ENCODE measurements at places on chromosomes 5 and 9. TPM values are rescaled to one million over a fixed set of nuclear protein-coding genes. Genes with fewer than 3 reads are reported as not detected.
A peak's percentile ranks its signal among the peaks of the same experiment; 100 is the strongest.

GRCh38 chr5:93279296-93279963 lies 301.6 kb downstream of the NR2F1-AS1 start:
- no peak for DNase-seq

DNA sequence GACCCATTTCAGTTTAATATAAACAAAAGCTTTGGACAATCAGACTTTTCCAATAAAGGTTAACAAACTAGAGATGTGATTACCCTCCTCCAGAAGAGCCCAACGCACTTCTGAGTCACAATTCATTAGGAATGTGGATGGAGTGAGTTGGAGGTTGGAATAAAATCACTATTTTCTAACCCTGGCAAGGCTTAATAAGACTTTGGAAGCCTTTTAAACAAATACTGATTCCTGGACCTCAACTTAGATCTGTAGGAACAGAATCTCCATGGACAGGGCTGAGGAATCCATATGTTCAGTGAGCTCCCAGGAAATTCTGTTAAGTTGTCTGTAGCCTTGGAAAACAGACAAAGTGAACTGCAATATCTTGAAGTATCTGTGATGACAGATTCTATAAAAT lies 233.5 kb upstream of the ELL2 start:
- DNase-seq, result no peak

DNA sequence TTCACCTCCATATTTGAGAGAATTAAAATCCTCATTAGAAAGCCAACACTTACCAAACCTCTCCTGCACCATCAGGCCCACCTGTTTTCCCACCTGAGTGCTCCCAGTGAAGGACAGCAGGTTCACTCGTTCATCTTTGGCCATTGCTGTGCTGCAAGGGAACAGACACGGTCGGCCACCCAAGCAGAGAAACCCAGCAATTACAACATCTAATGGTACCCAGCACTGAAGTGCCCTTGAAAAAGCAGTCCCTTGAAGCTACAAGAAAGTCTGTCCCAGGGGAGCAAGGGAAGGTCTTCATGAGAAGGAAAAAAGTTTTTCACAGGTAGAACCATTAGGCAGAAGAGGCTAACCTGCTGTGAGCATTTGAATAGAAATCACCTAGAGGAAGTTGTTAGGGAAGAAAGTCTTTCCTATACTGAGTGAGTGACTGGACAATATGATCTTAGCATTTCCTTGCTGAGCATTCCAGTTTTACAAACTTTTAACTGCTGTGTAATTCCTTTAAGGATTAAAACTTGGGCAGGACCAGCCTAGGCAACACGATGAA lies 26.7 kb downstream of the ALDH7A1 start:
- DNase-seq, result no peak

DNA sequence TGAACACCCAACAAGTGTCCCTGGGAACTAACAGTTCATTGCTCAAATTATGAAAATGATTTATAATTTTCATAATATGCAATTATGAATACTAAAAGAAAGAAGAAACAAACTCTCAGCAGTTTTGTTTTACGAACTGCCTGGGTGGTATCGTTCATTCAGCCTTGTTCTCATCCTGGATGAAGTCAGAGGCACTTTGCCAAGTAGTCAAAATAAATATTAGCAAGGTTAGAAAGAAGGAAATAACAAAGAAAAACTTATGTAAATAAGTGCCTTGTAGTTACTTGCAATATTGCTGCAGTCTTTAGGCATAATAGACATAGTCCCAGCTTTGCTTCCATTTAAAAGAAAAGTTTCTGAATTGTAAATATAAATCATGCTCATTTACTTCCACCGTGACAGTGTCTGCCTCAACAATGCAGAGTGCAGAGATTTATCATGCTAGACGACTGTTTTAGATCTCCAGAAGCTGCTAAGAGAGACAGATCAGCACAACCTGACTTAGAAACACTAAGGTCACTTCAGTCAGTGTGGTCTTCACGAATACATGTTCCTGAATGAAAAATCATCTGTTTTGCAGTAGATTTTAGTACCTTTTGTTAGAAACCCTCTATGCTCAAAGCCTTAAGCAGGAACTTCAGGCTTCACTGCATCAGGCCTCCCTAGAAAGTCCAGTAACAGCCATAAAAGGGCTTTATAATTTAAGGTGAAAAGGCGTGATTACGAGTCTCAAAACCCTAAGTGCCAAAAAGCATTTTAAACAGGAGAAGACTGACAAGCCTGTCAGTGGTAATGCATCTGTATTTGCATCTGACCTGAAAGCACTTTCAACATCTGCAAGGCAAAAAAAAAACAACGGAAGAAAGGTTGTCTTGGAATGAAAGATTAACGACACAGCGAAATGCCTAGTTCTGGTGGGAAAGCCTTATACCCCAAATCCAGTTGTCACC lies 92.1 kb downstream of the TMEM167A start:
- DNase-seq, result no peak

DNA sequence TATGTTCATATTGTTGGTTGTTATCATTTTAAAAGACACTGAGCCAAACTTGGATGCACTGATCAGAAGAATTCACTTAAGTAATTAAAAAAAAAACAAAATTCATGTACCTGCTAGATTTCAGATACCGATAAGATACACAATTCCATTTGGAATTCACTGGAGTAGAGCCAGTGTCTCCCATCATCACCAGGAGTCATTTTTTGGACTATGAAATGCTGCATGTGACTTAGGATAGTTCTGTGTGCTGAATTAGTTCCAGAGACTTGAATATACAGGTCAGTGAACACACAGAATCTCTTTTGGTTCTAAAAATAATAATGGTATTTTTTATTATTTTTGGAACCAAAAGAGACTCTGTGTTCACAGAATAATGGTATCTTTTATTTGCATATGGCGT lies 482.6 kb upstream of the PIK3R1 start:
- no peak for DNase-seq

DNA sequence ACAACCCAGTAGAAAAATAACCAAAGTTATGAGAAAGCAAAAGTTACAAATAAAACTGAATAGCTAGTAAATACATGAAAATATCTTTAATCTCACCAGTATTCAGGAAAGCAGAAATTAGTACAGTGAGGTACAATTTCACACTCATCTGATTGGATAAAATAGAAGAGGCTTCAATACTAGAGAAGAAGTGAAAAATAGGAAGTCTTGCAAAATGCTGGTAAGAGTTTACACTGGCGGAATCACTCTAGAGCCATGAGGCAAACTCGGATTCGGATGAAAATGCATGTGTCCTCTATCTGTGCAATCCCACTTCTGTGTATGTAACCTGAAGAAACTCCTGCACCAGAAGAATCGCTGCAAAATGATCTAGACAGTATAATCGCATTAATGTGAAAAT lies 128.9 kb downstream of the CCDC192 start:
- no peak for DNase-seq

- DNase-seq, result no peak
Measured at GRCh38 chr9:112032009-112032408, 135.4 kb downstream of the UGCG start.

DNA sequence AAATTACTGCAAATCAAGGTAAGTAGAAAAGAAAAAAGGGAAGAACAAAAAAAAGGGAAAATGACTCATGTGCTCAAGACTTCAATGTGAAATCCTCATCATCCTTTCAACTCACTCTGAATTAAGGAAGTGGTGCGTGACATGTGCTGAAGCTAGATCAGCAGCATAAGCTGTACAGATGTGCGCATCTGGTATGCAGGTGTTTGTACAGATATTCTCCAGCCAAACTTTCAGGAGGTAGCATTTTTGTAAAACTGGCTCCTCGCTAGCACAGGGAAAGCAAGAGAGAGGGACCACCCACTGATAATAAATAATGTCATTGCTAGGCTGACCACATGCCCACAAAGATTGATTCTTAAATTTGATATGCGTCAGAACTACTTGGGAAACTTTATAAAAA lies 253.9 kb upstream of the RGMB start:
- DNase-seq, result no peak

DNA sequence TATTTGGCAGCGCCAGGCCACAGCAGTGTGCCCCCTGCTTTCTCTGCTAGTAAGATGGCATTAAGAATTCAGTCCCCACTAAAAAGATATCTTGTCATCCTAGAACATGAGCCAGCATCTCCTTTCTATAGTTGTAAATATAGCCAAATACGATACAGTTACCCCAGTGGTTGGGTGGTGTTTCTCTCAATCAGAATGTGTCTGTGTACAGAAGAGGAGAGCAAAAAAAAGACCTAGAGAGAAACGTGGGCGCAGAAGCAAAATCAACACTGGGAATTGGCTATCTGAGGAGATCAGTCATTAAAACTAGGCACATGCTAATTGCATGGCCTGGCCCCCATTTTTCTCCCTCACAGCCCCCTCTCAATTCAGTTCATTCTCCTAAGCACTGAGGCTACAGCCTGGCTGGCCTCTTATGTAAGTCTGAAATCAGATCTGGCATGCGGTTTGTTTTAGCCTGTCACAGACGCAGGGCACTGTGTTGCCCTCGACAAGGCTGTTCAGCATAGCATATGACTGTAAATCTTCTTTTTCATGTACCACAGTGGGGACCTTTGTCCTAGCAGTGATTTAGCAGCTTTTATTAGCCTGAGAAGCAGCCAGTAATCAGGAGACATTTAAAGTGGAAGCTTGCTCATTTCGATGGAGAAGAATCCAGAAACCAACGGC lies 57.8 kb downstream of the RORB start:
- DNase-seq, result no peak

- DNase-seq, result no peak
Measured at GRCh38 chr5:105840800-105841199, 1829.9 kb downstream of the EFNA5 start.

- no peak for DNase-seq
Measured at GRCh38 chr5:172958331-172959046, 735 bp upstream of the RPL26L1 start.

DNA sequence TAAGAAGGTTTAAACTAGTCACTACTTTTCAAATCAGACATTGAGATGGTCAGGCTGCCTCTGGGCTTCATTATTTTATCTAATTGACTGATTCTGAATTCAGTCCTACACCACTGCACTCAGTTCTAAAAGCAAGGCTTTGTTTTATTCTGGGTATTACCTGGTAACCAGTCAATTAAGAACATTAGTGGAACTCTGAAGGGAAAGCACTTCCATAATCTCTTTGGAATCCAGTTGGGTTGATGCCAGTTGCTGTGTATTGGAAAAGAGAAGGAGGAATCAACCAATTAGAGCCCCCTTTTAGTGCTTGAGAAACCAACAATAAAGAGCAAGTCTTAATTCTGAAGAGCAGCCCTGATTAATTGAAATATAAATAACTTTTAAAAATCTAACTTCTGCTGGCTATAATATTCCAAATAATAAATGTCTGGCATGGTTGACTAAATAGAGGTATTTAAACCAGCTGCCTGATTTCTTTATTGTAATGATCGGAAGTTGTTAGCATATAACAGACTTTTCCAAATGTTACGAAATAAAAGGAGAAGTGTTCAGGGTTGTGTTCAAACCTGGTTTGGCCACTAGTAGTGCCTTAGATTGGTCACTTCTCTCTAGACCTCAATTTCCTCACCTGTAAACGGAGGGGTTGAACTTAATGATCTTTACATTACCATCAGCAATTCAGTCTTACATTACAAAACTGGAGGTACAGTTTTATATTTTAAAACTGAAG lies 32.0 kb downstream of the CPEB4 start:
- no peak for DNase-seq

DNA sequence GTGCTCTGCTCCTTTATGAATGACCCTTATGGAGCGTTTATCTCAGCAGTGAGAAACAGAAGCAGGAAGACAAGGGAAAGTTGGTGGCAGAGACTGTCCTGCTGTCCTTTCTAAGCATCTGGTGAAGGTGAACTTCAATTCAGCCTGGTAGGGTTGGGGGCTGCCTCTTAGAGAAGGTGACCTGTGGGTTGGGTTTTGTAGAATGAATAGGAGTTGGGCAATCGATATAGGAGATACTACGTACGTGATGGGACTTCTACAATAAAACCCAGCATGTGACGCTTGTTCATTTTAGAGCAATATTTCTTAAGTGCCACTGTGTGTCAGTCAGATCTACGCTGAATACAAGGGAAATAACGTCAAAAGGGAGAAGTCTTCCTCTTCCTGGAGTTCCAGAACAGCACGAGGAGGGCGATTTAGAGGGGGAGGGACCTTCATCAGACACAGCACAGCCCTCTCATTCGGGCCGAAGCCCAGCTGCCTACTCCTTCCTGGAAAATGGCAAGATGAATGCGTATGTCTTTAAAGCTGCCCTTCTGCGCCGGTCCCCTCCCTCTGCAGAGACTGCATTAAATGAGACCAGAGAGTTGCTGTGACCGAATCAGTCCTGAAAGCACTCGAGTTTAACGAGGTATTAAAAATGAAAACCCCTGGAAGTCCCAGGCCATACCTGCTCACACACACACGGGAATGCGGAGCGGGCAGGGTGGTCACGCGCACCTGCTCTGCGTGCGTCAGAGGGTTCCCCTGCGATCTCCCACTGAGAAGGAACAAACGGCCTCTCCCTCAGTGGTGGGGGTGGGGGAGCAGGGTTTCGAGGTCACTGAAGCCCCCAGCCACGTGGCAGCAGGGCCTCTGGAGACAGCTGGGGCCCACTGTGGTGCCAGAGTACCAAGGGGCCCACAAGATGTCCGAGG lies 85.3 kb upstream of the SARDH start:
- DNase-seq, result no peak

GRCh38 chr9:121486043-121486442 lies 13.6 kb downstream of the GGTA1 start:
- no peak for DNase-seq

- peak; percentile 4 for DNase-seq
Measured at GRCh38 chr5:114727358-114727757, 365.5 kb downstream of the KCNN2 start.

Gene NAIP
- 12.4 TPM for polyA plus RNA-seq

Gene PCDHB10
- 5.3 TPM for polyA plus RNA-seq

Gene PCDHGB4
- polyA plus RNA-seq, result 3.3 TPM

Gene PCDHAC1
- polyA plus RNA-seq, result 0.22 TPM

Data from muscle of arm (tissue), 14 donors.